ENCODE measurements at places on chromosomes 7 and 10. TPM values are rescaled to one million over a fixed set of nuclear protein-coding genes. Genes with fewer than 3 reads are reported as not detected.

TAS2R5 gene
- total RNA-seq, result 2.1 TPM

ERVW-1 gene
- total RNA-seq, result not detected

ZNRF2 gene
- 27.2 TPM for total RNA-seq

WDR11 gene
- total RNA-seq, result 46.8 TPM

DNAH11 gene
- 4.5 TPM for total RNA-seq
